GM12891 (cell line): ENCODE measurements at places on chromosomes 5 and 9.

DNA sequence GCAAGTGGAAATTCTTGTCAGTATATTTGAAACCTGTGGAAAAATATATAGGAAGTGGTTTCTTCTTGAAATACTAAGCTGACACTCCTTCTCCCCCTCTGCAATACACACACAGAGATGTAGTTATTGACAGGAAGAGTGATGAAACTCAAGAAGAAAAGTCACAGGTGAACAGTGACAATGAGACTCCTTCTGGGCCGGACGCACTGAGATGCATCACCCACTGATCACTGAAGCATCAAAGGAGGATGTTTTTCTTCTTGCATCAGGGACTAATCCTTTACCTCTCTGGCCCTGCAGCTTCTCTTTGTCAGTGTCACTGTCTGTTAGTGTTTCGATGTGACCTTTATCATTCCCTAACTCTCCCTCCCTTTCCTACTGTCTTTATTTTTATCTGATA is 1864.2 kb upstream of the C9orf72 start:
- DNase-seq = no peak

GRCh38 chr9:133710661-133711427 is 27.3 kb downstream of the SARDH start:
- DNase-seq = no peak

GRCh38 chr9:76996700-76997099 is 22.8 kb upstream of the FOXB2 start:
- DNase-seq = no peak

GRCh38 chr5:34802834-34803563 is 36.0 kb upstream of the TTC23L start:
- DNase-seq = no peak

DNA sequence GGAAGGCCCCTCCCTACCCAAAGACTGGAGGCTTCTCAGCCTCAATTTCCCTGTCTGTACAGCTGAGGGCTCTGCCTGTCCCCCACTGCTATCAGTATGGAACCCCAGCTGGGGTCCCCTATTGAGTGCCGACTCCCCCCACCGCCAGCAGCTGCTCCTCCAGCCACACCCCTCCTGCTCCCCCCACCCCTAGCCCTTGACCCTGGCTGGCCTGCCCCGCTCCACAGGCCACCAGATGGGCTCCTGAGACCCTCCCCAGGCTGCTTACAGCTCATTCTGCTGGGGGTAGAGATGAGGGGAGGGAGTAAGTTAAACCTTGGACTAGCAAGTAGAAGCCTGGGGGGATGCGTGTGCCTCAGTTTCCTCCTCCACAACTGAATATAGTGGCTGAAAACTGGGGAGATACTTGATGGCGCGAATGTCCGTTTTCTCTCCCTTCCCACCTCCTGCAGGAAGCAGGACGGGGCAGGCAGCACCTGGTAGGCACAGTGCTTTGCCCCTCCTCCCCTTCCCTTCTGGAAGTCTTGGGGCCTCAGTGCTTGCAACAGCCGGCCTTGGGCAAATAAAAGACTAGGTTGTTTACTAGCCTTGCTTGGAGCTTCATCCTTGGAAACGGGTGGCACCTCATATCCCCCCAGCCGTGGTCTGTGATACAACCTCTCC is 19.1 kb downstream of the URM1 start:
- DNase-seq = no peak

GRCh38 chr5:133358271-133358670 is 254.1 kb downstream of the FSTL4 start:
- no peak for DNase-seq

DNA sequence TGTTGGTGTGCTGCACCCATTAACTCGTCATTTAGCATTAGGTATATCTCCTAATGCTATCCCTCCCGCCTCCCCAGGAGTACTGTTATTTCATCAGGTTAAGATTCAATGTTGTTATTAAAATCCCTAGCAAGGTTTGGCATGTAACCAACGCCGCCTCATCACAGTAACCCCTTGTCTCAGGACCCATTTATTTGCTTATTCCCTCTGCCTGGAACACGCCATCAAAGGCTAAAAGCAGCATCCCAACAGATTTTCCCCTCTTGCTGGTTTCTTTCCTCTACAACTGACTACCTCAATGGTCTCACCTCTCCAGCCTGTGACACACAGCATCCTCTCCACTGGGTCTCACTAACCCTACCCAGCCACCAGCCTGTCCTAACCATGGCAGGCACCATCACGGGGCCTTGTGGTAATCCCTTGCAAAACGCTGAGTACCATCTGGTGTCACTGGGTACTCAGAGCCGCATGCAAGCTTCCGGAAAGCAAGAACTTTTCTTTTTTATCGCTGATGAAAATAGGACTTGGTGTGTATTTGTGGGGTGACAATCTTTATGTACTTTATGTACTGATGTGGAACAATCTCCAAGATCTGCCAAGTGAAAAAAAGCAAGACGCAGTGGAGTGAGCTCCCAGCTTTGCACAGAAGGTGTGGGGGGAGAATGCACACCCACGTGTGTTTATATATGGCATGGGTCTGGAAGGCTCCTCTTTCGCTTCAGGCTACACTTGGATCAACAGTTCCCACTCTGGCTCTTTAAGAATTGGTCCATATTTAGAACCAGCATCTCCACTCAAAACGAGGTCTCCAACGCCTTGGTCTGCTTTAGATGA is 6.1 kb downstream of the RPS14 start:
- no peak for DNase-seq

DNA sequence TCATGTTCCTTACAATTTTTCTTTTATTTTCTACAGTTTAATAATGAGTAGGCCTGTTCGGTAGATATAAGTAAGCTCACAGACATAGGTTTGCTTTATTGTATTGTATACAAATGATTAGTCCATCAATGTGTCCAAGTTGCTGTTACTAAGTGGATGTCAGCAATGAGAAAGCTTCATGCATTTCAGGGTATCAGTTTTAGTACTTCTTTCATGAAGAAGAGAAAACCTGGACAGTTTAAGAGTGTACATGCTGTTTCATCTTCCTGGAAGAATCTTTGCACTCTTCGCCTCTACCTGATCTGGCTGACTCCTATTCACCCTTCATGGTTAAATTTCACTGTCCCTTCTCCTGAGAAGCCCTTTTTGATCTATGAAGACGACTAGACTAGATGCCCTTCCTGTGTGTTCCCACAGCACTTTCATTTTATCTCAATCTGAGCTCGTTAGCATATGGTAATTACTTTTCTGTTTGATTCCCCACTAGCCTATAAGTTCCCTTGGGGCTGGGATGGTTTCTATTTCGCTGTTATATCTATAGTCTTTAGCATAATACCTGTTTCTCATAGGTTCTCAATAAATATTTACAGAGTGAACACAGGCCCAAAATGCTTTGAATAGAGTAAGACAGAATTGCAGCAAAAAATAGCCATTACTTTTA is 70.7 kb downstream of the CETN3 start:
- DNase-seq = no peak

DNA sequence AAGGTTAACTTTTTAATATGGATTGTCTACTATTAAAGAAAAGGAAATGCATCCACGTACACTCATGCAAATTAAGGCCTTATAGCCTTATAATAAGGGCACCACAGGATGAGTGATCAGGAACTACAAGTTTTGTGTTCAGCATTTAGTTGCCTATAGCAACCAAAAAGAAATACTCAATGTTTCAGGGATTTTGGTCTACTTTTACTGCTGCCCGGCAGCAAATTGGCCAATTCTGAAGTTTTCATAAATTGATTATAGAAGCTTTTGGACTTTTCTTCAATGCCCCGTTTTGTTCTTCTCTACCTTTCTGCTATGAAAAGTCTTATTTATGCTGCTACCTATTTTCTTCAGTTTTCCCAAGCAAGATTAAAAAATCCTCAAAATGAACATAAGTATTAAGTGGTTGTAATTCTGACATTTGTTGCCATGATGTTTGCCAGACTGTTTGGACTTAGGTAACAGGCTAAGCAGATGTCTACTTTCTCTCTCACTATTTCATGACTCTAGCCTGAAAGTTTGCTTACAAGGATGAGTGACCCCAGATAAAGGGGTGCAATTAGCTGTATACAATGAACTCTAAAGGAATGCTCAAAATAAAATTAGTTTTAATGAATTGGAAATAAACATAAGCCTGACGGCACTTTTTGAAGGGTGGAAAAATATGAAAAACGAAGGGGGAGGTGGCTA is 391.5 kb upstream of the DAB2 start:
- DNase-seq = no peak

GRCh38 chr5:38362713-38363112 is 104.4 kb downstream of the EGFLAM start:
- DNase-seq = no peak

- no peak for DNase-seq
Observed at GRCh38 chr5:2109566-2109965, 226.8 kb upstream of the IRX4 start.

- DNase-seq = no peak
Observed at GRCh38 chr9:12964271-12964670, 189.5 kb downstream of the LURAP1L start.

DNA sequence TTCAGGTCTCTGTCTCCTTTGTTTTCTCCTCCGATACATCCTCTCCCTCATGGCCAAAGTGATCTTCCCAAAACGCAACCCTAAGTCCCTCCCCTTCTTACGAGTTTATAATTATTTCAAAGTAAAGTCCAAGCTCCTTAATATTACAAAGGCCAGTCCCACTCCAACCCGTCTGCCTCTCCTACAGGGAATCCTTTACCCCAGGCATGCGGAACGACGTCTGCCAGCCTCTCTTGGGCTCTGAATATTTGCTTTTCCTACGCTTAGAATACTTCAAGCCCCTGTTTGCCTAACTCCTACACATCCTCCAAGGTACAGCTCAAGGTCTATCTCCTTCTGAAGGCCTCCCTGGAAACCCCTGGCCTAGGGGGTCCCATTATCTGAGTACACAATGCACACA is 246.4 kb downstream of the SLIT3 start:
- no peak for DNase-seq

GRCh38 chr5:1175015-1175414 is 26.4 kb upstream of the SLC6A19 start:
- no peak for DNase-seq

GRCh38 chr5:151738125-151738848 is 20.1 kb downstream of the ATOX1 start:
- DNase-seq = no peak

DNA sequence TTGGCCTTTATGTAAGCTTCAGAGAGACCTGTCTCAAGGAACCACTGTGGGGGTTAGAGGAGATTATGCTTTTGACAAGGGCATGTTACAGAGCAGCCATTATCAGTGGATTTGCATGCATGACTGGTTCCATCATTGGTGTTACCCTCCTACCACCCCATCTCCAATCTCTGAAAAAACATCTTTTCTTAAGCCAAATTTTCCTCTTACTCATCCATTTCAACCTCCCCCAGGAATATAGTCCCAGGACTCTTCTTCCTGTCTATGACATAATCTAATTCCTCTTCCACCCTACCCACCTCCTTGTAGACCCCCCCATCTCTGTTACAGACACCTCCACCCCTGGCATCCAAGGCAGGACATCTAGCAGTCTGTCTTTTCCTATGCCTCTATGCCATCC is 33.1 kb upstream of the ADRB2 start:
- DNase-seq = no peak

DNA sequence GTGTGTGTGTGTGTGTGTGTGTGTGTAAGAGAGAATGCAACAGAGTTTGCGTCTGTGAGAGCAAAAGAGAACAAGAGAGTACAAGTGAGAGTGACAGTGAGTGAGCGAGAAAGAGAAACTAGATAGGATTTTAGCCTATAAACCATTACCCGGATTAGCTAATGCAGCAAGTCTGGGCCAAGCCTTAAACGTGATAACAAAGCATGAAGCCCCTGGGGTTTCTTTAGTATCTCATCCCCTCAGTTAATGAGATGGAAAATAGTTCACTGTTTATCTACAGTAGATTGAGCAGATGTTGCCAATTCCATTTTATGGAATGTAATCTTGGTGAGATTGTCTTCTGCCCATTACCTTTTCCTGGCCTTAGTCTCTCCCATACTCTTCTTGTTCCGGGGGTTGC is 114.5 kb downstream of the MAT2B start:
- DNase-seq = no peak

GRCh38 chr9:14277761-14278160 is 36.2 kb downstream of the NFIB start:
- no peak for DNase-seq

- DNase-seq = no peak
Observed at GRCh38 chr5:159050316-159051143, 49.2 kb downstream of the EBF1 start.

- no peak for DNase-seq
Observed at GRCh38 chr5:10447041-10447440, 5.4 kb downstream of the ROPN1L start.

DNA sequence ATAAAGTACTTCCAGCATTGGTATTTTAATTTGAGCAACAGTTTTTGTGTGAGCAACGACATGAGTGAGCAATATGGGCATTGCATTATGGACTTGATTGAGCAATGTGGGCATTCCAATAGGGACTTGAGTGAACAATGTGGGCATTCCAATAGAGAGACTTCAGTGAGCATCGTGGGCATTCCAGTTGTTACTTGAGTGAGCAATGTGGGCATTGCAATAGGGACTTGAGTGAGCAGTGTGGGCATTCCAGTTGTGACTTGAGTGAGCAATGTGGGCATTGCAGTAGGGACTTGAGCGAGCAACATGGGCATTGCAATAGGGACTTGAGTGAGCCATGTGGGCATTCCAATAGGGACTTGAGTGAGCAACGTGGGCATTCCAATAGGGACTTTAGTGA is 52.2 kb downstream of the ZCCHC7 start:
- DNase-seq = no peak

GRCh38 chr9:5608298-5609225 is 20.3 kb upstream of the RIC1 start:
- no peak for DNase-seq

- DNase-seq = peak; percentile 6
Observed at GRCh38 chr5:61534481-61535267, 202.6 kb downstream of the ZSWIM6 start.

DNA sequence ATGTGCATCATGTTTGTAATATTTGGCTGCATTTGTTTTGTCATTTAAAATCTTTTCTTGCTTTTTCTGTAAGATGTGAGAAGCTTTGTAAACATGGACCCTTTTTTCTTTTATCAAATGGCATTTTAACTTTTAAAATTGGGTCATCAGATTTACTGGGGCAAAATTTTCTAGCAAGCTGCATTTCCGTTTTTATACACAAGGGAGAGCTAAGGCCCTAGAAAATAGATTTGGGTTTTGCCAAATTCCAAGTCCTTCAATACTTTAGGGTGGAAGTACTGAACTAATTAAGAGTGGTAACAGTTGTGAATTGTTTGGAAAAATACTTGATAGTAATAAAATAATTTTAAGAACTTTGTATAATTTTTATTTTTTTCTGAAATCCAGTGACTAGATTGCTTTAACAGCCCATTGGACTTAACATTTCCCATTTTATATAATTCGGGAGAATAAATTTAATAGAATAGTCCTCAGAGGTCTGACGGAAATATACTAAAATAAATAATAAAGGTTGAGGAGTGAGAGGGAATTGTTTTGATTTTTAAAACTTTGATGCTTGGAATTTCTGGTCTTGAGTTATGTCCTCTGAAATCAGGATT is 117.4 kb downstream of the SMARCA2 start:
- no peak for DNase-seq
